Epithelial cell of umbilical artery (primary cell): ENCODE measurements at places on chromosomes 1 and 21. TPM values are rescaled to one million over a fixed set of nuclear protein-coding genes. Genes with fewer than 3 reads are reported as not detected.

The VCAM1 gene
- 14.3 and 47.1 TPM in 2 replicates for total RNA-seq

The DIO1 gene
- not detected in 2 replicates for total RNA-seq

The GPR25 gene
- not detected in 2 replicates for total RNA-seq

The AVPR1B gene
- total RNA-seq = not detected in 2 replicates

The CELA2A gene
- total RNA-seq = not detected in 2 replicates
